ENCODE measurements at places on chromosomes 7 and 10. TPM values are rescaled to one million over a fixed set of nuclear protein-coding genes. Genes with fewer than 3 reads are reported as not detected.

DNA sequence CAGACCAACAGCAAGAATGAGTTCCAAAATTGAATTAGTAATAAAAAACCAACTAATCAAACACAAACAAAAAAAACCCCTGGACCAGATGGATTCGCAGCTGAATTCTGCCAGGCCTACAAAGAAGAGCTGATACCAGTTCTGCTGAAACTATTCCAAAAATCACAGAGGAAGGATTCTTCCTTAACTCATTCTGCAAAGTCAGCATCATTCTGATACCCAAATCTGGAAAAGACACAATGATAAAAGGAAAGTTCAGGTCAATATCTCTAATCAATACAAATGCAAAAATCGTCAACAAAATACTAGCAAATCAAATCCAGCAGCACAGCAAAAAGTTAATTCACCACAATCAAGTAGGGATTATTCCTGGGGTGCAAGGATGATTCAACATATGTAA is 6.1 kb upstream of the ABCA13 start:
- DNase-seq: no peak
- no peaks in the 10 kb centered on the region for H3K27me3 ChIP-seq
- H3K4me1 ChIP-seq: no peaks in the 10 kb centered on the region
- no peak overlapping the region for H3K4me3 ChIP-seq
- no peaks in the 10 kb centered on the region for H3K36me3 ChIP-seq

DNA sequence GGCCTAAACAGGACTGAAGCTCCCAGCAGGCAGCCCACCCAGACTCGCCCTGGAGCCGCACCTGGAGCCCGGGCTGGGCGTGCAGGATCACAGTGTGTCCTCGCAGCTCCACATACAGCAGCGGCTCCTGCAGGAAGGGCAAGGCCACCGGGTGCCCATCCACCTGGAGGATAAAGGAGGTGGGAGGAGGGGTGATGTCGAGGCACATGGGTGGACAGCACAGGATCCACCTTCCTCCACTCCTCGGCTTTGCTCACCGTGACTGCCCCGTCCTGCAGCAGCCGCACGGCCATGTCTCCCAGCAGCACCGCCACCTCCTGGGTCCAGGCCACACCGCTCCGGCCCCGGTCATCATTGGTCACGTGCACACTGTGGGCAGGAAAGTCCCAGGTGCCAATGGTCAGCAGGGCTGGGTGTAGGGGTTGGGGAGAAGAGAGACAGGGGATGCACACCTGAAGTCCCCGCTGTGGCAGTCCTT is 16.8 kb downstream of the ATP6V1F start:
- no peaks in the 10 kb centered on the region for H3K36me3 ChIP-seq
- no peak overlapping the region for H3K27ac ChIP-seq
- no peak for DNase-seq
- no peaks in the 10 kb centered on the region for H3K4me1 ChIP-seq

- H3K4me1 ChIP-seq: no peaks in the 10 kb centered on the region
- no peaks in the 10 kb centered on the region for H3K36me3 ChIP-seq
- no peak overlapping the region for H3K4me3 ChIP-seq
- H3K27ac ChIP-seq: no peak overlapping the region
- no peaks in the 10 kb centered on the region for H3K27me3 ChIP-seq
These were observed 155.8 kb downstream of the OAT start for GRCh38 chr10:124262971-124263370.

DNA sequence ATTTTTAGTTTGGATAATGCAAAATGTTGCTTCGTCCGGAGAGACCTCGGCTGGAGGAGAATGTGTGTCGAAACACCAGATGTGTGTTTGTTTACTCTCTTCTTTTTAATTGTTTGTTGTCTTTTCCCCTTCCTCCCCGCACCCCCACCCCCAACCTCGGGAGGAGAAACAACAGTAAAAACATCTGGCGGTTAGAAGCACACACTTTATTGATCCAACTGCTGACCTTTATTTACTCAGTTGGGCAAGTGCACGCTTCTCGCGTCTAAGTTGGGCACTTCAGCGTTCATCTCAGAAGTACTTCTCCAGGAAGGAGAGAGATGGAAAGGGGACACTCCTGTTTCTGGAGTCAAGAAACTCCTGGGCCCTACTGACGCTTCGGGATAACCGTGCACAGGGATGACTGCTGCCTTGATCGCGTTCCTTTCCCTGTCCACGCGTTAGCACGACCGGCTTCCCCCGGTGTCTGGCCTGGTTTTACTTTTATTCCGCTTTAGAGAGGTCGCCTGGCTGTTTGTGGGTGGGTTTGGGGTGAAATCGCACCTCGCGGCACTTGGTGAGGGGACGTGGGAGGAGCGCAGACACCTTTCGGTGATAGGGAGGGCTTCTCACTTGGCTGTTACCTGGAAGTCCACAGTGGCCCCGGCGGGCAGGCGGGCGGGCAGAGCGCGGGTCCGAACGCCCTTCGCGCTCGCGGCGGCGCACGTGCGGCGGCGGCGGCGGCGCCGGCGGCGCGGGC is 168.3 kb upstream of the PPP1R3A start:
- no peaks in the 10 kb centered on the region for H3K36me3 ChIP-seq
- H3K4me1 ChIP-seq: peaks cover 27% of the 10 kb centered on the region
- peak; percentile 20 for DNase-seq
- peaks cover 17% of the 10 kb centered on the region for H3K27me3 ChIP-seq
- H3K4me3 ChIP-seq: no peak overlapping the region
- H3K27ac ChIP-seq: no peak overlapping the region

DNA sequence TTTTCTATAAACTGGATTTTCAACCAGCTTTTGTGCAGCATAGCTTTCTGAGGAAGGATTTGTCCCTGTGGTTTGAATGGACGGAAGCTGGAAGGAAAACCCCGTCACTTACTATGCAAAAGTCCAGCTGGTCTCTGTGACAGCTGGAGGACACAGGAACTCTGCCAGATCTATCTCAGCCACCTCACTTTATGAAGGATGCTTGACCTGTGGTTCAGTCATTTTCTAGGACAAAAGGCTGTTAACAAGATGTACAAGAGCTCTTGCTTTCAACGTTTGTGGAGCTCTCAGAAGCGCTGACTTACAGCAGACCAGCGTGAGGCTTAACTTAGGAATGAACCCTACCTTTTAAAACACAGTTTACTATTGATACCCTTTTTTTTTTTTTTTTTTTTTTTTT is 90.8 kb downstream of the CREM start:
- no peak overlapping the region for H3K4me3 ChIP-seq
- H3K36me3 ChIP-seq: no peaks in the 10 kb centered on the region
- DNase-seq: peak; percentile 64
- H3K27me3 ChIP-seq: no peaks in the 10 kb centered on the region
- peaks cover 31% of the 10 kb centered on the region for H3K4me1 ChIP-seq

- peaks cover 10% of the 10 kb centered on the region for H3K4me1 ChIP-seq
- no peaks in the 10 kb centered on the region for H3K36me3 ChIP-seq
- H3K27me3 ChIP-seq: no peaks in the 10 kb centered on the region
- H3K4me3 ChIP-seq: no peak overlapping the region
- DNase-seq: no peak
These were observed 41.2 kb upstream of the PHYHIPL start for GRCh38 chr10:59135275-59135674.

DNA sequence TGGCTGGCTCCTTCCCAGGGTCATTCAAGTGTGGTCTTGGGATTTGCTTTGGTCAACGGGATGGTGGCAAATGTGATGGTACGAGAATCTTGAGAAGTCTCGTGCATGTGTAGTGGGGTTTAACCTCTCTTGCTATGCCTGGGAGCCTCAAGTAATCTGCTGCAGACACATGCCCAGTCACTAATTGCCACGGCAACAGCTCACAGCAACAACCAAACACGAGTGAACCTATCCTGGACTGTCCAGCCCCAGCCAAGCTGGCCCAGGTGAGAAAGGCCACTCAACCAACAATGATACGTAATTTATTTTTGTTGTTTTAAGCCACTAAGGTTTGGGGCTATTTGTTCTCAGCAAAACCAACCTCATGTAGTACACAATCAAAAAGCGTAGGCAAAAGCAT is 38.1 kb upstream of the DDC start:
- H3K36me3 ChIP-seq: no peaks in the 10 kb centered on the region
- H3K4me3 ChIP-seq: no peak overlapping the region
- no peaks in the 10 kb centered on the region for H3K27me3 ChIP-seq
- DNase-seq: no peak
- peaks cover 11% of the 10 kb centered on the region for H3K4me1 ChIP-seq

The FXYD4 gene
- total RNA-seq: not detected

The ENKUR gene
- not detected for total RNA-seq

The TCERG1L gene
- 1.2 TPM for total RNA-seq

The ATP6V1F gene
- total RNA-seq: 157 TPM

The MYOF gene
- 53.9 TPM for total RNA-seq

The PAPOLB gene
- not detected for total RNA-seq
